Spleen (tissue), 13 donors: ENCODE measurements at places on chromosomes 3 and 15. TPM values are rescaled to one million over a fixed set of nuclear protein-coding genes. Genes with fewer than 3 reads are reported as not detected.

DNA sequence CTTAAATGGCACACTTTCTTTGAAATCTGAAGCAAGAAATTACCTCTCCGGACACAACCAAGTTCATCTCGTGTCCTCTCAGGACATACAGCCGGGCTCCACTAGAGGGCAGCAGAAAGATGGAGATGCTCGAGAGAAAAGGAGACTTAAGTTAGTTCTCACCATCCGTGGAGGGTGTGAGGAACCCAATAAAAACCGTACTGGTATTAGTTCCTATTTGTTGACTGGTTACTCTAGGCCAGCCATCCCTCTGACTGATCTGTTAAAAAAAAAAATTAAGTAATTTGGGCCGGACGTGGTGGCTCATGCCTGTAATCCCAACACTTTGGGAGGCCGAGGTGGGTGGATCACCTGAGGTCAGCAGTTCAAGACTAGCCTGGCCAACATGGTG is 7.9 kb upstream of the CYP11A1 start:
- peak overlapping the region; percentile 87 for H3K27ac ChIP-seq
- no peaks in the 10 kb centered on the region for H3K36me3 ChIP-seq
- no peak overlapping the region for H3K4me3 ChIP-seq
- peak; percentile 92 for DNase-seq
- peaks cover 35% of the 10 kb centered on the region for H3K4me1 ChIP-seq

Gene DPPA2
- total RNA-seq: not detected

DNA sequence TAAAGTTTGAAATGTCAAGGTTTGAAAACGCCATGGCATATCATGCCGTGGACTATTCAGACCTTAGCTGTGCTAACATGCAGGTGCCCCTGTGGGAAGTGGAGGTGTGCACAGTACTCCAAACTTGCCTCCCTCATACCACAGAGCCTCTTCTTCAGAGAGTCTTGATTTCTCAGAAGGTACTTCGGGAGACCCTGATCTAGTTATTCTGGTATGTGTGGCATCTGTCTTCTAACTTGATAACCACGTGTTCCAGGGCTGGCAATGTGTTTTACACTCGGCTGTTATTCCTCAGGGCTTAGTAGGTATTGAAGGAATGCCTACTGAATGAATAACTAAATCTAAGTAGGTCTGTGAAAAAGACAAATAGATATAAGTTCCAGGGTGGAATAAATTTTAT is 309.9 kb downstream of the CLSTN2 start:
- H3K4me3 ChIP-seq: no peak overlapping the region
- no peaks in the 10 kb centered on the region for H3K27me3 ChIP-seq
- no peaks in the 10 kb centered on the region for H3K4me1 ChIP-seq
- no peak overlapping the region for H3K27ac ChIP-seq
- no peak for DNase-seq

Gene PPM1L
- total RNA-seq: 16.7 TPM

- no peaks in the 10 kb centered on the region for H3K27me3 ChIP-seq
- H3K36me3 ChIP-seq: no peaks in the 10 kb centered on the region
- no peak overlapping the region for H3K4me3 ChIP-seq
- H3K4me1 ChIP-seq: no peaks in the 10 kb centered on the region
Measured at GRCh38 chr3:184211718-184212117, 17.7 kb upstream of the VWA5B2 start.

DNA sequence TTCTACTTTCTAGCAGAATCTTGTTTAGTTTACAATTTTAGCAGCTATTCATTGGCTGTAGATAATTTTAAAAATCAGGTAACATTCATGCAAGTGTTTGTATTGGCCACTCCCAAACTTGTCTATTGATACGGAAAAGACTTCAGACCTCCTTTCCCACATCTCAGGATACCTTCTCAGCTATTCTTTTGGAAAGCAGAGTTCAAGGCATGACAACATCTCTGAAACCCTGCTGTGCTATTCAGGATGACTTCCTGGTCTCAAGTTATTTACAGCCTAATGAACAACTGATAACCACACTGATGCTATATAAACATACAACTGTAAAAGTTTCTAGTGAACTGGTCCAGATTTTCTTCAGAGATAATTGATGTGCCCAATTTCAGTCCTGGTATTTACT is 55.8 kb downstream of the DZIP3 start:
- H3K4me1 ChIP-seq: no peaks in the 10 kb centered on the region
- H3K27ac ChIP-seq: no peak overlapping the region
- no peak overlapping the region for H3K4me3 ChIP-seq
- no peak for DNase-seq
- peaks cover 24% of the 10 kb centered on the region for H3K36me3 ChIP-seq

Gene KAT2B
- total RNA-seq: 64.3 TPM

DNA sequence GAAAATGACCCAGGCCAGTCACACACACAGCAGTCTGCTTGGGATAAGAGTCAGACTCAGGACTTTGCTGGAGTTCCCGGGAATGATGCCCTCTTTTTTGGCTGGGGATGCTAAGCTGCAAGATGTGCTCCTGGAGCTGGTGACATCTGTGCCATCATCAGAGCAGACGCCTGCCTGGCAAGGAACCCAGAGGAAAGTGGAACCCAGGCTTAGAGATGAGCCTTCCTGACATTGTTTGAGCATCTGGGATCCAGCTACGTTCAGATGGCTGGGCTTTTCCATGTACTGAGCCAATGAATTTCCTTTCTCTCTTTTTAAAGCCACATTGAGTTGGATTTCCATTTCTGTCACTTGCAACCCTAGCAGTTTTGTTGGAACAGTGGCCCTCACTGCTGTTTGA is 53.3 kb downstream of the EBLN2 start:
- H3K4me3 ChIP-seq: no peak overlapping the region
- H3K4me1 ChIP-seq: no peaks in the 10 kb centered on the region
- H3K27me3 ChIP-seq: no peaks in the 10 kb centered on the region
- no peaks in the 10 kb centered on the region for H3K36me3 ChIP-seq
- DNase-seq: no peak

DNA sequence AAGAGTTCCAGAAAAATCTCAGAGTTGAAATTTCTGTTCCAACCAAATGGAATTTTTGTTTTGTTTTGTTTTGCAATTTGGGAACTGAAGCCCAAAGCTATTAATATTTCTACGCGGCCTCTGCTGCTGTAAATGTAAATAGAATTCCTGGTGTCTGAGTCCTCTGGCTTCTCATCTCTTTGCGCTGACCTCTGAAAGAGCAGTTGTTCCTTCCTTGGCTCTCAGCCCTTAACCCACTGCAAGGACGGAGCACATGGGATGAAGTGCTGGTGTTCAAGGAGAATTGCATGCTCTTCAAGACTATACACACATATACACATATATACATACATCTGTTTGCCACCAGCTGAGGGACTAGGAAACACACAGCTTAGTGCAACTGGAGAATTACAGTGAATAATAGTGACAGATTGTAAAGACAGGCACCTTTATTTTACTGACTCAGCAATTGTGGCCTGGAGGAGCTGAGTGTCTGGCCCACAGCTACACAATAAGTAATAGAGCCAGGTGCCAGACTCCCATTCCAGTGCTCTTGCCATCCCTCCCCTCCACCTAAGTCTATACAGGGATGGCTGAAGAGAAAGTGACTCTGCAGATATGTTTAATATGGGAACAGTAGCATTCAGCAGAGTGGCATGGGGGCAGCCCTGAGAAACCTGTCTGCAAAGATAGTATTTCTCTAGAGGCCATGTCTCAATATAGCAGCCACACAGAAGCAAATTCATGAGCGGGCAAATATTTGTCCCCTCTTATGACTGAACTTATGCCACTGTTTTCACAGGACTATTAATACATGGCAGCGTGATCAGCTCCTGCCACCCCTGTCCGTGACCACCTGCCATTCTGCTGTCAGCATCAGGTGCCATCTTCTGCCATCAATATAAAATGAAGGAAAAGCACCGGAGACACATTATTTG is 42.3 kb downstream of the NEK10 start:
- H3K36me3 ChIP-seq: no peaks in the 10 kb centered on the region
- no peak overlapping the region for H3K4me3 ChIP-seq
- H3K27me3 ChIP-seq: no peaks in the 10 kb centered on the region
- DNase-seq: no peak
- no peak overlapping the region for H3K27ac ChIP-seq

GRCh38 chr3:188518416-188518815 is 364.5 kb downstream of the LPP start:
- H3K27me3 ChIP-seq: no peaks in the 10 kb centered on the region
- no peak for DNase-seq
- no peaks in the 10 kb centered on the region for H3K4me1 ChIP-seq
- H3K4me3 ChIP-seq: no peak overlapping the region

GRCh38 chr15:34055868-34056595 is 17.0 kb upstream of the AVEN start:
- H3K36me3 ChIP-seq: no peaks in the 10 kb centered on the region
- H3K27me3 ChIP-seq: no peaks in the 10 kb centered on the region
- DNase-seq: no peak
- H3K4me3 ChIP-seq: no peak overlapping the region

DNA sequence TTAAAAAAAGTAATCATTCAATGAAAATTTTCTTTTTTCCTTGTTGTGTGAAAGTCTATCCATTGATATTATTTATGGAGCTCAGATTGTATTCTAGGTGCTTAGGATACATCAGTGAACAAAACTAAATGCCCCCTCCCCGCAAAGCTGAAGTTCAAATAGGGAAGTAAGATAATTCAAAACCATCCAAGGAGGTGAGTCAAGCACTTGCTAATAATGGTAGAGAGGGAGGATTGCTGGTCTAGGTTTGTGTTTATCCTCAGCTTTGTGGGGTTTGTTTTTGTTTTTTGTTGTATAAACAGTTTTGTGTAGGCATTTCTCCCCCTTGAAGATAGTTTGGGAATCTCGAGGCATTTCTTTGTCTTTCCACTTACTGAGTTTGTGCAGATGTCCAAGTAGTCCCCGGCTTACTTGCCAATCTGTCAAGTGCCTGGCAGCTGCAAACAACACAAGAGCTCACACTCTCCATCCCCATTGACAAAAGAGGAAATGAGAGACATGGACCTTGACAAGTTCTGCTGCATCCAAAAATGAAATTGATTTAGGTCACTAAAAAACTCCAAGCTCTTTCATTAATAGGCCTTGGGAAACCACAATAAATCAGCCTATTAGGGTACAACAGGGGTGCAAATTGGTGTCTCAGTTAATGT is 575.8 kb upstream of the TBL1XR1 start:
- H3K27ac ChIP-seq: no peak overlapping the region
- H3K36me3 ChIP-seq: no peaks in the 10 kb centered on the region
- DNase-seq: no peak
- H3K4me1 ChIP-seq: peaks cover under 1% of the 10 kb centered on the region

DNA sequence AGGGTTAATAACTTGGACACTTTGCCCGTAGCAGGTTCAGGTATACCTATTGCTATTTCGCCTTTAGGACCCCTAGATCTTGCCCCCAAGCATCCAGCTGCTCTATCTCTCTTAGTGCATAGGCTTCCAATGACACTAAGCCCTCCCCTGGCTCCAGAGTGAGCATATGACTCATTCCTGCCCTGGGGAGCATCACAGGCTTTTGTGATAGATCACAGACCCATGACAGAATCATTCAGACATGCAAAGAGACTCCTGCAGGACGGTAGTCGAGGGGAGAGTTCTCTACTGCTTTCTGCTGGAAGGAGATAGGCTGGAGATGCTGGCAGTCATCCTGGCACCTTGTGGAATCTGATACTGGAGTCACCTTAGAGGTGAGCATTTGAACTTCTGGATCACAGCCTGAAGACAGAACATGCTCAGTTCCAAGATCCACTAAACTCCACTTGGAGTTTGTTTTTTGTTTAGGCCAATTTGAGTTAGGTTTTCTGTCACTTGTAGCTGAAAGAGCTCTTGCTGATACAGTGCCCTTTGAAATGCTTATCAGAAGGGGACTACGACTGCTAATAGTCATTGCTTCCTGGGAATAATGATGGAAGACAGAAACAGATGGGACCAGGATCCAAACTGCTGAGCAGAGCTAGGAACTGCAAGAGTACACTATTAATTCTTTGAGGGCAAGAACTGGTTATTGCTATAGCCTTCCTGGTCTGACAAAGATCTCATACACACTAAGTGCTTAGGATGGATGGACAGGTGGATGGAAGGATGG is 11.0 kb downstream of the LYSMD2 start:
- DNase-seq: no peak
- no peaks in the 10 kb centered on the region for H3K36me3 ChIP-seq
- peaks cover 67% of the 10 kb centered on the region for H3K4me1 ChIP-seq
- no peaks in the 10 kb centered on the region for H3K27me3 ChIP-seq
- H3K4me3 ChIP-seq: no peak overlapping the region

GRCh38 chr3:152309535-152310307 is 41.0 kb downstream of the MBNL1 start:
- peak overlapping the region; percentile 48 for H3K27ac ChIP-seq
- no peak for DNase-seq
- H3K4me1 ChIP-seq: peaks cover 66% of the 10 kb centered on the region
- no peaks in the 10 kb centered on the region for H3K27me3 ChIP-seq

DNA sequence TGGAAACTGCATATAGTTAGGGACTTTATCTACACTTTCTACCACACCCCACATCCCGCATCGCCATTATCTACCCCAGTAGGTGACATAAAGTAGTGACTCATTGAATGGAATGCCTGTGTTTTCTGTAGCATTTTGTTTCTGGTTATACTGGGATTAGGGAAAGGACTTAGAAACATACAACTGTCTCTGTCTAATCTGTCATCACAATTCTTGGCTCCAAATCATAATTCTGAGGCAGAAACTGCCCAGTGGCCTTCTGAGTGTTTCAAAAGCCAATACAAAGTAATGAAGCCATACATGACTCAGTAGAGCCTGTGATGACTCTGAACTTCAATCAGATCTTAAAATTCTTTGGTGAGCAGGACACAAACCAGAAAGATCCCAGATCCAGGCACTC is 115.7 kb upstream of the CHRM5 start:
- no peak for DNase-seq
- no peak overlapping the region for H3K27ac ChIP-seq
- H3K4me3 ChIP-seq: no peak overlapping the region

Gene IQCF5
- not detected for total RNA-seq

Gene NLGN1
- not detected for total RNA-seq

- no peak overlapping the region for H3K4me3 ChIP-seq
- H3K27ac ChIP-seq: no peak overlapping the region
- peaks cover 21% of the 10 kb centered on the region for H3K4me1 ChIP-seq
Measured at GRCh38 chr3:165194511-165195240, 1.5 kb downstream of the SLITRK3 start.

Gene ITGB5
- 227 TPM for total RNA-seq

Gene SNTN
- total RNA-seq: not detected

DNA sequence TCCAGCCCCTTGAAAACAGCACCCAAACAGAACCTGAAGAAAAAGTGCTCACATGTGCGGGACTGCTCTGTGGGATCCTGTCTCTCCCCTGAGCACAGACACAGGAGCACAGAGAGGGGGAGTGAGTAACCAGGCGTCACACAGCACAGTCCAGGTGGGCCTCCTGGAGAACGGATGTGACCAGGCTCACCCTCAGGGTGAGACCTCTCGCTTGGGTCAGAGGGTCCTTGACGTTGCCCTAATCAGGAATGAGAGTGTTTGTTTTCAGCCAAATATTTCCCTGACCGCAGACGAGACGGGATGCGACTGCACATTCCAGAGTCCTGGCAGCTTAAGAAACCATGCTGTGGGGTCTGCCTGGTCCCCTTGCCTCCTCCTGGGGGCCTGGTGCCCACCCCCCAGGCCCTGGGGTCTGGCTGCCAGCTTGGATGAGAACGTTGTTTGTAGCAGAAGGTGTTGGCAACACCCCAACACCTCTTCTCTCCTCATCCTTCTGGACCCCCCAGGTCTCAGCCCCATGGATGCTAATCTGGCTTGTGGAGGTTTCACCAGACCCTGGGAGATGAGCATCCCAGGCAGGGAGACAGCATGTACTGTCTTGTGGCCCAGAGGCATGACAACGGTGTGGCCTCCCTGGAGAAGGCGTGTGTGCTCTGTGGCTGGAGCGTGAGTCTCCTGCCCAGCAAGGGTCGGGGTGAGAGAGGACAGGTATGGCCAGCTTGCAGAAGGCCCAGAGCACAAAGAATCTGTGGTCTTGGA is 42.1 kb upstream of the SLC6A6 start:
- no peak overlapping the region for H3K4me3 ChIP-seq
- no peaks in the 10 kb centered on the region for H3K4me1 ChIP-seq
- H3K36me3 ChIP-seq: no peaks in the 10 kb centered on the region
- no peak overlapping the region for H3K27ac ChIP-seq
- DNase-seq: no peak
- H3K27me3 ChIP-seq: no peaks in the 10 kb centered on the region

Gene STRIT1
- not detected for total RNA-seq
